Renal pelvis (tissue), 12 donors: ENCODE measurements at places on chromosomes 11 and 22.

DNA sequence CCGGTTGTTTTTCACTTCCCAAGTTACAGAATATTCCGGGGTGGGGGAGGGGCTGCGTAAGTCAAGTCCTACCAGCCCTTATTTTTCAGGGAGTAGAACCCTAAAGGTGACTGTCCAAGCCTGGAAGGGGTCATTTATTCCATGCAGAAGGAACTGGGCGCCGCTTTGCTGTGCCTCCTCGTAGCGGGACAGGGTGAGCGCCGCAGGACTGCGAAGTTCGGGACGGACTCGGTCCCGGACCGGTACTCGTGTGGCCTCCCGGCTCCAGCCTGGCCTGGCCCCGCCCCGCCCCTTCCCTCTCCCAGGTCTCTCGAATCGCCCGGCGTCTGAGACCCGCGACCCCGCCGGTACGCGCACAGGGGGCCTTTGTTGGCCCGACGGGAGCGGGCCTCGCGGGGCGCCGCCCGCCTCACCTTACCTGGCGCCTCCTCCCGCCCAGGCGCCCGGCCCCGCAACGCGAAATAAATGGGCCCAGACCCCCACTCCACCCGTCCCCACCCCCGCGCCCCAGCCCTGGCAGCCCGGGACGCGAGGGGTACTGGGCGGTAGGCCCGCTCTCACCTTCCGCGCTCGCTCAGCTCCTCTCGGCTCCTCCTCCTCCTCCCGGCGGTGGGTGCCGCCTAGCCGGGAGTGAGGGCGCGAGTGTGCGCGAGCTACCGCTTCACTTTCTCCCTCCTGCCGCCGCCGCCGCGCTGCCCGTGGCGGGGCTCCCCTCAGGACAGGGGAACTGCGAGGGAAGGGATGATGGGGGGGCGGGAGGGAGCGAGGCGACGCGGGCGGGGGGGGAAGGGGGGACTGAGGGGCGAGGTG is 698 bp downstream of the PAK1 start:
- peak; percentile 44 for DNase-seq

DNA sequence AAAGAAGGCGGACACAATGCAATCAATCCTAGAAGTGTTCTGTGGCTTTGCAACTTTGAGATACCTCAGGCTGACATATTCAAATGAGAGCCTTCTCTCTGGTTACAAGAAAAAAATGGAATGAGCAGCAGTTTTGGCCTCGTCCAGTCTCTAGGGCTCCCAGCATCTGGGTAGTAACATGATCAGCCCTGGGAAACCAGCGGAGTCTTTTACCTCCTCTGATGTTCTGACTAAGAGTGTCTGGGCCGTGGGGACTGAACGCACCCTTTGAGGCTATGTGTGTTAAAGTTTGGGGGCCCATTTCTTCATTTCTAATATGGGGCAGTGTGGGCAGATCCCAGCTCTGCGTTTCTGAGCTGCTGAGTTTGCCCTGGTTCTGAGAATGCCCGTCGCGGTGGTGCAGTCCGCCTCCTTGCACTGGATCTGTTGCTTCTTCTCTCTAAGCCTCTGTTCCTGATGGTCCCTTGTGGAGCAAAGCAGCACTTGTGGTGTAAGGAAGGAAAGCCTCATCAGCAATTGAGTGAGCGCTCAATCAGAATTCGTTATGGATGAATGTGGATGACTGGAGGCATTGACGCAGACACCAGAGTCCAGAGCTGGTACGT is 8.1 kb downstream of the PARVB start:
- no peak for DNase-seq

GRCh38 chr11:18853086-18853720 is 61.6 kb upstream of the PTPN5 start:
- DNase-seq: no peak

DNA sequence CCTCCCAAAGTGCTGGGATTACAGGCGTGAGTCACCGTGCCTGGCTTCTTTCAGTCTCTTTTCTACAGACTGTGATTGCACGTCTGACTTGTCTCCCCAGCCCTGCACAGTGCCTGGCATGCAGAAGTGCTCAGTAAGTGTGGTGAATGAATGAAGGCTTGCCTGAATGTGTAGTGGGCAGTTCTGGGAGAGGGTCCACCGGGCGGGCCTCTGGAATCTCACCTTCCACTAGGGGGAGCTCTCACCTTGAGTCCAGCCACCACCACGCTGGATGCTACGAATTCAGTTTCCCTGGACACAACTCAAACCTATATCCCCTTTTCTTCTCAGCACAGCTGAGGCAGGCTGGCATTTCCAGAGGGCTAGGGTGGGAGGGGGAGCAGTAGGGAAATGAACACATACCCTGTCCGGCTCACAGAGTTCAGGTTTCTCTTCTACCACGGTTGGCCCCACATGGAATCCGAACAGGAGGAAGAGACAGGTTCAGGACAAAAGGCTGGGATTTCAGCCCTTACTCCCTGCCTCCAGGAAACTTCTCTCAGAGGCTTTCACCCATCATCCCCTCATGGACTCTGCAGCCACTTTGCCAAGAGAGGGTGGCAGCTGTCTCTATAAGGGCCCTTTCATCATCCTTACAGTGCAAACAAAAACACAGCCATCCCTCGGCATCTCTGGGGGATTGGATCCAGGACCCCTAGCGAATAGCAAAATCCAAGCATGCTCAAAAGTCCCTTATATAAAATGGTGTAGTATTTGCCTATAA is 86.8 kb downstream of the NECTIN1 start:
- DNase-seq: no peak

GRCh38 chr11:34558211-34558610 is 44.6 kb upstream of the ELF5 start:
- no peak for DNase-seq

DNA sequence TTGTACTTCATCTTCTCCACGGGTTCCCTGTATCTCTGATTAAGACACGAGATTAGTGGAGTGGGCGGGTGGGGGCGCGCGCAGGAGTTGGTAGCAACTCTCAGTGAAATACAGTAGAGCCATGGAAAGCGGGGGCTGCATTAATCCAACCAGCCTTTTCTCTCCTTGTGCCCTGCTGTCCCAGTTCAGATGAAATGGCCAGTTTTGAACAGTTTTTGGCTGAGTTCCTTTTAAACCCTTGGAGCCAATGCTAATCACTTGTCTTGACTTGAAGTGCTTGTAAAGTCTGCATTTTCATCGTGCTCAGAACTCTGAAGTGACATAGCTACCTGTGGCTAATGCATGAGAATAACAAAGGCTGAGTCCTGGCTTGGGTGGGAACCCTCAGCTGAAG is 734 bp upstream of the TMEM123 start:
- DNase-seq: no peak

- no peak for DNase-seq
Observed at GRCh38 chr11:15446929-15447328, 332.2 kb downstream of the INSC start.

DNA sequence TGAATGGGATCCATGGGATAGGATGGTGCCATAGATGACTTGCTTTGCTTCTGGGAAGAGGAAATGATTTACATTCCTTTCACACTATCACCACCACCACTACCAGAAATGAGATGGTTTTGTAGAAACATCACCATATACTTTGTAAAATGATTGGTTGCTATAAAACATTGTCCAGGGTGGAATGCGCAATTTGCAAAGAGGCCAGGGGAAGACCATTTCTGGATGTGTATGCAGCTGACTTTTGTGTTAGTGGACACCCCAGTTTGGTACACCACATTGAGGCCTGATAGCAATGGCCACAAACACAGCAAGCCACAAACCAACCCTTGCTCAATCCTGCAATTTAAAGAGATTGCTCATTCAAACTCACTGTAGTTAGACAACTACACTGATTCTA is 56.7 kb upstream of the RCN1 start:
- DNase-seq: no peak

GRCh38 chr11:32079553-32079952 is 11.3 kb upstream of the RCN1 start:
- peak; percentile 65 for DNase-seq

GRCh38 chr11:59545179-59546020 is 34.1 kb downstream of the OR4D9 start:
- no peak for DNase-seq

- DNase-seq: no peak
Observed at GRCh38 chr11:32062540-32062939, 28.3 kb upstream of the RCN1 start.

- no peak for DNase-seq
Observed at GRCh38 chr11:63958008-63958407, 16.4 kb upstream of the COX8A start.
